ENCODE measurements at places on chromosomes 13 and 19.

- DNase-seq: no peak
These were observed 91.3 kb downstream of the UQCRFS1 start for GRCh38 chr19:29121684-29122083.

GRCh38 chr13:93416736-93417355, 190.2 kb downstream of the GPC6 start:
- DNase-seq: no peak

DNA sequence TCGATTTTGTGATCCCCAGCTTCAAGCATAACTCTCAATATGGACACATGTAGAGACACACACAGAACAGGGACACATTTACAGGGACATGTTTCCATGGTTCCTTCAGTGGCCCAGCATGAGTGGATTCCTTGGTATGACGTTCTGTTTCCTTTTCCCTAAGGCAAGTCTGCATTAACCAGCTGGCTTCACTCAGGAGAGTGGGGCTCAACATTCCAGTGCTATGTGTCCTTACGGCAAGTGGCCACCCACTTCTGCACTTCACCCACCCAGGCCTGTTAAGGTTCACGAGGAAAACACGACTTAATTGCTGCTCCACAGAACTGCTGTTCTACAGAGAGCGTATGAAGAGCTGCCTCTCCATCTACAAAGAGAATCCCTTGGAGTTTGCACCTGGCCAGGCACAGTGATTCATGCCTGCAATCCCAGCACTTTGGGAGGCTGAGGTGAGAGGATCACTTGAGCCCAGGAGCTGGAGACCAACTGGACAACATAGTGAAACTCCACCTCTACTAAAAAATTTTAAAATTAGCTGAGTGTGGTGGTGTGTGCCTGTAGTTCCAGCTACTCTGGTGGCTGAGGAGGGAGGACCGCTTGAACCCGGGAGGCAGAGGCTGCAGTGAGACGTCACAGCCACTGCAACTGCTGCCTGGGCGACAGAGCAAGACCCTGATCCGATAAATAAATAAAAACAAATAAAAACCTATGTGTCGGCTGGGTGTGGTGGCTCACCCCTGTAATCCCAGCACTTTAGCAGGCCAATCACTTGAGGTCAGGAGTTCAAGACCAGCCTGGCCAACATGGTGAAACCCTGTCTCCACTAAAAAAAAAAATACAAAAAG, 32.5 kb downstream of the BRD4 start:
- DNase-seq: no peak

GRCh38 chr13:35992964-35993363, 138.2 kb downstream of the DCLK1 start:
- DNase-seq: no peak

DNA sequence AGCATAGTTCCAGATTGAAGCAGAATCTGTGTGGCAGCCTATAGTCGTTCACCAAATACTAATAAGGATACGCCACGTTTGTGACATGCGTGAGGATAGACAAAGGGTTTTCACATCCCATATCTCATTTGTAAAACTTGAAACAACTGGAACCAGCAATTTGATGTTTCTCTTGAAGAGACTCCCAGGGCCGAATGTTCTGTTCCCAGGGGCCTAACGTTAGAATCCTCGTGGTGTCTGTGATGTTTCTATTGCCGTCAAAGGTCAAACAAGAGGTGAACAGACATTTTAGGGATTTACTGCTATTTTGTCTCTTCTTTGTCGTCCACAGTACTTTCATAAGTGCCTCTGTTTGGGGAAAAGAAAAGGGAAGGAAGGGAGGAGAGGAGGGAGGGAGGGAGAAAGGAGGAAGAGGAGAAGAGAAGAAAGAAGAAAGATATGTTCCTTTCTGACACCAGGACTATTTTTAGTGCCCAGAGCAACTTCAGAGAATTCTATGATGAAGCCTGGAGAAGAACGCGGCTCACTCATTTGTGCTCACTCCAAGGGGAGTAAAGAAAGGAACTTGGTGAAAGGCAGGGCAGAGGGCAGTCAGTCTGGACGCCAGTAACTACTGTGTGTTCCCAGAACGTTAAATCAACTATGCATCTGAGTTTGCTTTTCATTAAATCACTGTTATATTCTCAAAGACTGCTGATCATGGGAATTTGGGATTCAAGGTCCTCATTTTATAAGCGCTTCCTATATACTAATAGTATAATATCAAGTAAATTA, 154.5 kb downstream of the DCT start:
- no peak for DNase-seq

DNA sequence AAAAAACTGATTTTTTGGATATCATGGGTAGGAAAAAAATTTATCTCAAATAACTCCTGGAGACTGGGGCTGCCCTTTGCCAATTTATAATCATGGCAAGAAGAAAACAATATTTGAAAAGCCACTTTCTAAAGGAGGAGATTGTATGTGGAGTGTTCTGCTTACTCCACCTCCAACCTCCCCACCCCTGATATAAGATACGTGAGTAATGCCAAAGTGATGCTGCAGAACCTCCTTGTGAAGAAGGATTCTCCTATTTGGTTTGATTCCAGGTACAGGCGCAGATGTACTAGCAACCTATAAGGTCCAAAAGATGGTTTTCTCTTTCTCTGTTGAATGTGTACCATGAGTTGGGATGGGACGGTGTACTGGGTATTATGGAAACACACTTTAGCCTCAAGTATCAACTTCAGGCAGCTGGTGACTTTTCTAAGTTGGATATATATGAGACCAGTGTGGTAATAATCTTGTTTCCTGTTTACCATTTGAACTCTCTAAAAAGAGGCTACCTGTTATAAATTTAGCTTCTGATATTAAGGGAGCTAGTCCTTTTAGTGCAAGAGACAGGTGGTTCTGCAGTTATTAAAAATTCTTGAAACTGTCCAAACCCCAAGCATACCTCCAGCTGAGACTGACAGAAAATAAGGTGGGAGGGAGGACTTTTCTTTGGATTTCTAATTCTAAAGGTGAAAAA, 724.0 kb upstream of the MIR17HG start:
- DNase-seq: no peak

DNA sequence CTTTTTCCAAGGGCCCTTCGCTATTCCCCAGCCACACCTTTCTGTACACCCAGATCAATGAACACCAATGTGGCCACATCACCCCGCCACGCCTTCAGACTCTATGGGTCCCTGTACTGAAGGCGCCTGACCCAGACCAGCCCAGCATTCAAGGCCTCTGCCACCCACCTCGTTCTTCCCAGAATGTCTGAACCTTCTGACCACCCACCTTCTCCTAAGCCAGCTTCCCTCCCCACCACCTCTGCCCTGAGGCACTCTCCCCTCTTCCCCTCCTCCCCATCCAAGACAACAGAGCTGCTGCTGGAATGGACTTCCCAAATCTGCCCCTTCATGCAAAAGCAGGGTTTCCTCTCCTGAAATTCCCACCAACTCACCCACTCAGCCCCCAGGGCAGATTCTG, 3.3 kb upstream of the CEACAM20 start:
- DNase-seq: no peak

- DNase-seq: no peak
These were observed 7.1 kb downstream of the MIDN start for GRCh38 chr19:1255186-1256161.

- no peak for DNase-seq
These were observed 140.7 kb upstream of the RFC3 start for GRCh38 chr13:33677215-33677614.

- DNase-seq: no peak
These were observed 10.4 kb downstream of the ZSCAN5A start for GRCh38 chr19:56304243-56304642.

DNA sequence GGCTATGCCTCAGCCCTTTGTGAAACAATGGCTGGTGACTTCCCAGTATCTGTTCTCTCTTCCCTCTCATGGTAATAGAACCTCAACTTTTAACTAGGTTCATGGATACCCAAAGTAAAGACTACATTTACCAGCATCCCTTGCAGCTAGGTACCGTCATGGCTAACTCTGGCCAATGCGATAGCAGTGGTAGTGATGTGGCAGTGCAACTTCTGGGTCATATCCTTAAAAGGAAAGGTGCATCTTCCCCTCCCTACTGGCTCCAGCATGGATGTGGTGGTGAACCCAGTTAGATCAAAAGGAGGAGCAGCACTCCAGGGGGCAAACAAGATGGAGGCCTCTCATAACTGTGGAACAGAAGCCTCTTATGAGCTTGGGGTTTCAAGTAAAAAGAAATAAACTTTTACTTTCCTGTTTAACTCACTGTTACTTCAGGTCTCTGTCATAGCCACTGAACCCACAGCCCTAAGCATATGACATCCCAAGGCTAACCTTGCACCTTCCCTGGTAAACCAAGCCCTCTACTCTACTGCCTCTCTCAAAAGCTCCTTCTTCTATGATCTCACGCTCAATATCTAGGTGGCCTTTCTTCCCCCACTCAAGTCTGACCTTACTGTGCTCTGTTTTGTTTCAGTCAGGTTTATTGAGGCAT, 104.4 kb downstream of the DOCK9 start:
- DNase-seq: no peak

GRCh38 chr13:76889254-76889653, 3.0 kb upstream of the KCTD12 start:
- no peak for DNase-seq

- no peak for DNase-seq
These were observed 639.0 kb upstream of the KLHL1 start for GRCh38 chr13:70747262-70747661.

DNA sequence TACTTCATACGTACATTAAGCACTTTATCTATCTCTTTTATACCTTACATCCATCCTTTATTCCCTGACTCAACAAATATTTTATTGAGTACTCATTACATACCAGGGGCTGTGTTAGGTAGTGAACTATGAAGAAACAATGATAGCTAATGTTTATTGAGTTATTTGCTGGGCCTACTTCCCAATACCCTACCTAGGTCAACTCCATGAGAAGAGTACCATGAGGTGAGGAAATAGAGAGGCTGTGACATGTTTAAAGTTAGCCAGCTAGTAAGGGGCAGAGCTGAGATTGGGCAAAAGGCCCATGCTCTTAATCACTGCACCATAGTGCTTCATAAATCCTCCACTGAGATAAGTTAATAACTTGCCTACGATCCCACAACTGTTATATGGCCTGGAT, 79.9 kb downstream of the FREM2 start:
- no peak for DNase-seq

- peak; percentile 71 for DNase-seq
These were observed 913 bp upstream of the ELAVL3 start for GRCh38 chr19:11481534-11482383.

- no peak for DNase-seq
These were observed 67.1 kb downstream of the ARHGAP35 start for GRCh38 chr19:46927893-46928292.

DNA sequence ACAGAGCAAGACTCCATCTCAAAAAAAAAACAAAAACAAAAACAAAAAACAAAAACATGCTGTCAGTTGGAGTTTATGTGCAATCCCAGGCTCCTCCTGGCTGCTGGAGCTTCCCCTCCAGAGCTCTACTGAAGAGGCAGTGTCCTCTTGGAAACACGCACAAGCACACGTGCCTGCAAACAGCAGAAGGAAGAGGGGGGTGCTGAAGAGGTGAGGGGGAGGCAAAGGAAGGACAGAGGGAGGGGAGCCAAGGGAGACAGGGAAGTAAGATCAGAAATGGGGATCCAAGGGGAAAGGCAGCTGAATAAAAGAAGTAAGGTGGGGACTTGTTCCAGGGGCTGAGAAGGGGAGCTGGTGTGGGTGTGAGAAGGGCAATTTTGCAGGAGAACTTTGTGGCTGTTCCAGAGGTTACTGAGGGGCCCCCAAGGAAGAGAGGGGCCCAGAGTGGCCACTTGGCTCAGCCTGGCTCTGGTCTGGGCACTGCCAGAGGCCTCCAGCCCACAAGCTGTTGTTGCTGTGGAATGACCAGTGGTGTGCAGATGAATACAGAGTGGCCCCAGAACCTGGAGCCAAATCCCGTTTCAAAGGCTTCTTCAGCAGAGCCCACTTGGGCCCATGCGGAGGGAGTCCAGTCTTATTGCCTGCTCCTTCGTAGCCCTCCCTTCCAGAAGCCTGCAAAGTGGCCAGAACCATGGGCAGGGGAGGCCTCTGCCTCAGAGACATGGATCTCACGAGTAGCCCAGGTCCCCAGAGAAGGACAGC, 34.4 kb downstream of the LYL1 start:
- no peak for DNase-seq

- no peak for DNase-seq
These were observed 26.1 kb upstream of the DGKH start for GRCh38 chr13:42022336-42022735.

- DNase-seq: no peak
These were observed 146.2 kb downstream of the ABCC4 start for GRCh38 chr13:95155093-95155492.

All from CD4-positive, alpha-beta T cell treated with Interleukin-1 beta for 1 hour (primary cell).